Lung microvascular endothelial cell (primary cell): ENCODE measurements at places on chromosomes 4 and X. TPM values are rescaled to one million over a fixed set of nuclear protein-coding genes. Genes with fewer than 3 reads are reported as not detected.

DNA sequence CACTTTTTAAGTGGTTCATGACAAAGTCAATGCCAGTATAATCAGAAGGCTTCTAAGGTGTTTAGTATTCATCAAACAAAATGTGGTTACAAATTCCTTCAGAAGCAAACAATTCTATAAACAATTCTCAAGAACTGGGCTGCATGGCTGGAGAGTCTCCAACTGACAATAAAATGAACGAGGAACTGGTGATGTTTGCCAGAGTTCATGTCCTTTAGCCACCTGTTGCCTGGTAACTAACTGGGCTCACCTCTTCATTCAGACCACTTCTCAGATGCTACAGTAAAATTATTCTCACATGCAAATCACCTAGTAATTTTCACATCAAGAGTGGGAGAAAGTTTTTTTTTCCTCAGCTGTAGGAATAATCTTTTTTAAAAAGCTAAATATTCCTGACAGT, 53.3 kb downstream of the CAMK2D start:
- DNase-seq: peak; percentile 2

DNA sequence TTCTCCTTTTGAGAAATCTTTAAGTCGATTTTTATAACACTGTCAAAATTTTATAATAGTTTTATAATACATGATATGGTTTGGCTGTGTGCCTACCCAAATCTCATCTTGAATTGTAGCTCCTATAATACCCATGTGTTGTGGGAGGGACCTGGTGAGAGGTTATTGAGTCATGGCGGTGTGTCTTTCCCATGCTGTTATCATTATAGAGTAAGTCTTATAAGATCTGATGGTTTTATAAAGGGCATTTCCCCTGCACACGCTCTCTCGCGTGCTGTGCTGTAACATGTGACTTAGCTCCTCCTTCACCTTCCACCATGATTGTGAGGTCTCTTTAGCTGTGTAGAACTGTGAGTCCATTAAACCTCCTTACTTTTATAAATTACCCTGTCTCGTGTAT, 364.0 kb upstream of the SPANXN4 start:
- DNase-seq: no peak

DNA sequence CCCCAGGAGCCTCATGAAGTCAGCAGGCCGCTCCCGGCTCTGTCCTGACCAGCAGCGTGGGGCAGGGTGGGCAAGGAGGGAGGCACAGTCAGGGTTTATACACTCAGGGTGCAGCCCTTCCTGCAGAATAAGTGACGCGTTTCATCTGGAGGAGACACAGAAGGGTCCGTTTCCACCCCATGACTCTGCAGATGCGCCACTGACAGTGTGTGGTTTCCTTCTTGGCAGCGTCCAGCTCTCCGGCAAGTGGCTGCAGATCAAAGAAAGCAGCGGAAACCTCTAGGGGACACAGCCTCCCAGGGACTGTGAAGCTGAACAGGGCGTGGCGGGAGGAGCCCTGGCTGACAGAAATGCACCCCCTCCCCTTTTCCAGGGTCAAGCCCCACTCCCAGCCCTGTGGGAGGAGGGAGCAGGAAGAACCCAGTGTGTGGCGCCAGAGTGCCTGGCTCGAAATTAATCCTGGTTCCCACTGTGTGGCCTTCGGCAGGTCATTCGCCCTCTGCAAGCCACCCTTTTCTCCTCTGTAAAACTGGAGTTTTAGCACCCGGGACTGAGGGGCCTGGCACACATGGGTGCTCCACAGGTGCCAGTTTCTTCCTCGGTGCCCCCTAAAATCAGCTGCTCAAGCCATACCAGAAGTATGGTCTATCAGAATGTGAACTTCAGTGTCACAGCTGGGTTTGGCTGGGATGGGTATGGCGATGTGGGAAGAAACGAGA, 17.3 kb upstream of the TBC1D14 start:
- DNase-seq: peak; percentile 51

DNA sequence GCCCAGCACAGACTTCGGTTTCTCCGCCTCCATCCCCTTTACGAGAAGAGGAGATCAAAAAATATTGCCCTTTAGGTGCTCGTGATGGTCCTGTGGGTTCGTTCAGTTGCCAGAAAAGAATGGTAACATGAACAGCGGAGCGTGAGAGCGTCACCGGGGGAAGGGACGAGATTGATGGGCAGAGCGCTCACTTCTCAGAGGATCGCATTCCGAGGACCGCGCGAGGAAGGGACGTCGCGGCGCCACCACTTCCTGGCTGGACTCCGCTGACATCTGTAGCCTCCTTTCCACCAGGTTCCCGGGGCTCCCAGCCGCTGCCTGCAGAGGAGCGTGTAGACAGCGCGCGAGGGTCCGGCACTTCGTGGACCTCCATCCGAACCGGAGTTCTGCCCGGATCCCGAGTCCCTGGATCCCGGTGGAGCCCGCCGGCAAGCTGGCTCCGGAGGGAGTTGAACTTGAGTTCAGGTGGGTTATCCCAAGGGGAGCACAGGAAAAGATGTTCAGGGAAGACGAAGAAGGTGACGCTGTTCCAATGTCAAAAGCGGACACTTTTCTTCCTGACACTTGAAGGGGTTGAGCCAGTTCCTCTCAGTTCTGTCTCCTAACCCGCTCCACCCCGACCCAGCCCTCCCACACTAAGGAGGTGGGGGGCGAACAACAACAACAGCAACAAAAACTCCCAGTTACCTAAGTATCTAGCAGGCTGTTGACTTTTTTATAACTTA, 484 bp downstream of the GALNTL6 start:
- no peak for DNase-seq

GRCh38 chr4:158656439-158656838, 15.2 kb downstream of the C4orf46 start:
- DNase-seq: no peak

- no peak for DNase-seq
Observed at GRCh38 chrX:46727441-46727840, 31.5 kb downstream of the SLC9A7 start.

DNA sequence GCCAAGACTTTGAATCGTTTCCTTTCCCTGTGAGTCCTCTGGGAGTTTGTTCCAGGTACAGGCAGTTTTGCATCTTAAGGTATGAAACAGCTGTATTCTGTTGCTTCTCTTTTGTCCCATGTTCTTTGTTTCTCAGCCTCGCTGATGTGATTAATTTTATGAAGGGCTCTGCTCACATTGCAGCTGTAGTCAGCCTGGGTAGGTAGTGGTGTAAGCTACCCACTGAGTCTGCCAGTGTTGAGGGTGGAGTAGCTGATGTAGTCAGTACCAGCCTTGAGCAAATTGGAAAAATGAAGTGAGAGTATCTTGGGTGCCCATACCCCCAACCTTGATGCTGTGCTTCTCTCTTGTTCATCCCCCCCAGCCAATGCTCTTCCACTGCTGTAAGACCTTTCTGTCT, 139.6 kb upstream of the SMIM31 start:
- DNase-seq: no peak

- no peak for DNase-seq
Observed at GRCh38 chr4:23369331-23369730, 520.5 kb downstream of the PPARGC1A start.

DNA sequence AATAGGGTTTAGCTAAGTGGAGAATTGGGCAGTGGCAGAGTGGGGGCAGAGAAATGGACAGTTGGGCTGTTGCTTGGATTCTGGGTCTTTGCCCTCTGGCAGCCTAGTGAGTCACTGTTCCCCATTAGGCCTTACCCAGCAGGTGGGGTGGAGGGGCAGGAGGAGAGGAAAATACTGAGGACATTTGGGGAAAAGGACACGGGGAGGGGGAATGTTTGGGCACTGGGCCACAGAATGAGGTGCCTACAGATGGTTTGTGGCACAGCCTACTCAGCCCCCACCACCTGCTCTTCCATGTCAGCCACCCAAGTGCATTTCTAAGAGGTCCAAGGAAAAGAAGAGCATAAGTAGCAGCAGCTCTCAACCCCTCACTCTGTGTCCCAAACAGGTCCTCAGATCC, 13.0 kb downstream of the SLC16A2 start:
- no peak for DNase-seq

DNA sequence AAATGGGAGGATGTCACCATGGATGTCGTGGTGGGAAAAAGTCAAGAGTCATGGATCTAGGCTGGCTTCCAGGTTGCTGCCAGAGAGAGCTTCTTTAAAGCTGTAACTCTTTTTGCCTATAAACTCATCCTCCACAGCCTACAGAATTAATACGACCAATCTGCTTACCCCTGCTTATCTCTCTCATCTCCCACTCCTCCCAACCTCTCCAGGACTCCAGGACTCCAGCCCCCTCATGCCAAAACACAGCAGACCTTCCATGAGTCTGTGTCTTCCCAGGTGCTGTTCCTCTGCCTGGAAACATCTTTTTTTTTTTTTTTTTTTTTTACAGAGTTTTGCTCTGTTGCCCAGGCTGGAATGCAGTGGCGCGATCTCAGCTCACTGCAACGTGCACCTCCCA, 15.3 kb upstream of the SLC10A4 start:
- DNase-seq: no peak

GRCh38 chr4:150385606-150386005, 196.3 kb upstream of the MAB21L2 start:
- DNase-seq: no peak

GRCh38 chr4:87911252-87911774, 64.2 kb upstream of the SPP1 start:
- no peak for DNase-seq

- DNase-seq: no peak
Observed at GRCh38 chr4:42543762-42544161, 113.1 kb downstream of the ATP8A1 start.

DNA sequence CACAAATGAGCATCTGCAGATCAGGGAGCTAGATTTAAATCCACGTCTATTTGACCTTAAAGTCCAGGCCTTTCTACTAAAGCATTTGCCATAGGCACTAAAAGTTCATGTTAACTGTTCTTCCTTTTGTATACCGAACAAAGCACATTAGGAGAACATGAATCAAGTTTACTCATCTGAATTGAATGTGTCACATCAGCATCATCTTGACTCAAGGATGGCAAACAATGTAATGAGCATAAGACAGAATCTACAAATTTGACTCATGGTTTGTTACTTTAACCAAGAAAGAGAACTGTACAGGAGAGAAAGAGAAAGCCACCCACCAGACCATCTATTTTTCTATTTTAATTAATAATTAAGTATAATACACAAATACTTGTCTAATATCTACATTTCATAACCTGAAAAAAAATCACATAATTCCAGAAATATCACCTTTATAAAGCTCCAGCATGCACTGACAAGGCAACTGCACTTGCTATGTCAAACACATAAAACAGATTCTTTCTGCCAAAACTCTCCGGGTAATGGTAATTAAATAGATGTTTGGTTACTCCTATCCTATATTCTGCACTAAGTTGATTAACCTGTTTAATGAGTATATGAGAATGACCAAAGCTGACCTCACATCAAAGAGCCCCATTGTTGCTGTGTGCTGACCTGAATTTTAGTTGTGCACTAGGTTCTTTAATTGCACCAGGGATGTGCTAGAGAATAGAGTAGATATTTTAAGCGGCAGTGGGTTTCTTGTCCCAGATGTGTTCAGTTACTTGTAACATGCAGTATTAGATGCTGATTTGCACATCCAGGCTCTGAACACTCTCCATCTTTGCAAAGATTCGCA, 42.5 kb upstream of the LEF1 start:
- no peak for DNase-seq

DNA sequence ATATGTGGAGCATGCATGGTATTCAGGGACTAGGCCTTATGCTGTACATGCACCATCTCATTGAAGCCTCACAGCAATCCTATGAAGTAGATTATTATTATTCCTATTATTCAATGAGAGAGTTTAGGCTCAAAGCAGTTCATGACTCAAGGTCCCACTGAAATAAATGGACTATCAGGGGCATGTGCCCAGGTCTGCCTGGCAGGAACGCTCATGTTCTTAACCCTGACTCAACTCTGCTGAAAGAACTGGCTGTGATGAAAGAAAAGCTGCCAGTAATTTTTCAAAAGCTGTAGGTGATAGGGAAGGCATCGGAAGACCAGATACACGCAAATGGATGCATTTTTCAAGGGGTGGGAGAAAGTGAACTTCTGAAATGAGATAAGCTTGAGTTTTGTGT, 243.4 kb downstream of the PTTG2 start:
- no peak for DNase-seq

GRCh38 chrX:30982467-30982866, 89.4 kb downstream of the FTHL17 start:
- no peak for DNase-seq

GRCh38 chrX:154603438-154604430, 15.3 kb downstream of the CTAG1B start:
- DNase-seq: peak; percentile 55

GRCh38 chr4:17846266-17846665, 35.5 kb downstream of the NCAPG start:
- DNase-seq: no peak

GRCh38 chr4:8332891-8333331, 63.4 kb downstream of the HTRA3 start:
- no peak for DNase-seq

DNA sequence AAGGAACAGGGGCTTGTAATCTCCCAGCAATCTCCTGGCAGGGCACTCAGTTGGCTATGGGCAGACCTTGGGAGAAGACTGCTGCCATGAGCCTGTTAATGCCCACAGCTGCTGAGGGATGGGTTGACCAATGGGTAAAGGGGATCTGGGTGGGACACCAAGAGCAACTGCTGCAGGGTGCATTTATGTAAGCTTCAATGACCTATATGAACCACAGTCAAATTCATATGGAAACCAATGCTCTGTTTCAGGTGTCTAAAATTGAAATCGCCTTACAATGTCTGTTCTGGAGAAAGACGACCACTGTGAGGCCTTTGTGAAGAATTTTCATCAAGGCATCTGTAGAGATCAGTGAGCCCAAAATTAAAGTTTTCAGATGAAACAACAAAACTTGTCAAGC, 6.1 kb downstream of the EPGN start:
- DNase-seq: no peak

DNA sequence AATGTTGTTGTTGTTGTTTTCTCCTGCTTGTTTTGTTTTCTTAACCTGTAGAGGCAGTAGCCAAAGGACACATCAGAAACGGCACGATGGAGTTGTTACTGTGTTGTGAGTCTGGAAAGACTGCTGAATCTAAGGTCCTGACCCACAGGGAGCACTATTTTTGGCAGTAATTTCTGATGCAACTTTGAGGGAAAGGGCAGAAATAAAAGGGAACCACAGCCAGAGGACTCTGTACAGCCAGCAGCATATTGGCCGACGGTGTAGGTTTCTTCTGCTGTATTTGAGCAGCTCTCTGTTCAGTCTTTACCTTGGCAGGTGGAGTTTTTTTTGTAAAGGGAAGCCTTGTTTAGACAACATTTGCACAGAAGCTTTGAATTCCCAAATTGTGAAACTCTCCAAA, 203.0 kb upstream of the GPR101 start:
- no peak for DNase-seq

DNA sequence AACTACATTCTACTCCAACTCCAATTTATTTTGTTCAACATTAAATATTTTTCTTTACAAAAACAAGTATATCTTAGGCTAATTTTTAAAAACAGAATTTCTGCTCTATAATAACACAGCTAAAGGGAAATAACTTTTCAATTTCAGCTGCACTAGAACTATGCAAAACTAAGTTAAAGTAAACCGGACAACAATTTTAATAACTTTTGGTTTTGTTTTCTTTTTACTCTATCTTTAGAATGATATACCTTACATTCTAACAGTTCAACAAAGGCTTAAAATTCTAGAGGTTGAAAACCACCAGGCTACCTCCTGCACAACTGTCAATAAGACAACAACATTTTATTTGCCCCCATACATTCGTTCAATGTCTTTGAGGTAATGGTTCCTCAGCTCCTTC, 18.7 kb upstream of the KCNE5 start:
- DNase-seq: no peak

Gene MAGEB17
- not detected in 2 replicates for total RNA-seq

Gene SSX1
- not detected in 2 replicates for total RNA-seq

Gene TCEAL6
- total RNA-seq: not detected in 2 replicates

Gene CT45A10
- total RNA-seq: not detected in 2 replicates

Gene ARMCX4
- 2.6 and 4.2 TPM in 2 replicates for total RNA-seq

Gene LARP7
- total RNA-seq: 10.7 and 18.8 TPM in 2 replicates

Gene AREG
- under 0.01 and 0.22 TPM in 2 replicates for total RNA-seq
